ENCODE measurements at places on chromosomes 11 and 22.
A peak's percentile ranks its signal among the peaks of the same experiment; 100 is the strongest.

DNA sequence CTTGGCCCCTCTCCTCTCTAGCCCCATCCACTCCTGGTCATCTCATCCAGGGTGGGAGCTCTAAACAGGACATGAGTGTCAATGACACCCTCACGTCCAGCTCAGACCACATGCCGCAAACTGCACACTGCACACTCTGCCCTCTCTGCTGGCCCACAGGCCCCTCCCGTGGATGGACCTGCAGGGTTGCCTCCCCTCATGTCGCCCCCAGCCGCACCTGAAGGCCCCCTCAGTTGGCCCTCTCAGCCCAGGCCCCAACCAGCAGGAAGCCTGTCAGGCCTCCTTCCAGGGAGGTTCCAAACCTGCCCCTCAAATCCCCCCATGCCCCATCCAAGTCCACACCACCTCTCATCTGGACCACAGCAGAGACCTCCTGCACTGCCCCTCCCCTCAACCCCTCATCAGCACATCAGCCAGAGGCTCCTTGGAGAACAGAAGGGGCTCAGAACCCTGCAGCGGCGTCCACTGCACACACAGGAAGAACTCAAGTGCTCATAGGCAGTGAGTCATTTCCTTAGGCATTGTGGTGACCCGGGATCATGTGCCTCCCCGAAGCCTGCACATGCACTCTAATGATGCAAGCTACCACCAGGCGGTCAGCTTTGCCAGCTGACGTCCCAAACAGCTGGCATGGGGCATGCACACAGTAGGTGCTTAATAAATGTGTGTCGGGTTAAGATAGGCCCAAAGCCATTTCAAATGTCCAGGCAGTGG lies 12.9 kb upstream of the CDKN1C start:
- no peak for DNase-seq

GRCh38 chr11:26109658-26110368 lies 222.1 kb upstream of the ANO3 start:
- no peak for DNase-seq

DNA sequence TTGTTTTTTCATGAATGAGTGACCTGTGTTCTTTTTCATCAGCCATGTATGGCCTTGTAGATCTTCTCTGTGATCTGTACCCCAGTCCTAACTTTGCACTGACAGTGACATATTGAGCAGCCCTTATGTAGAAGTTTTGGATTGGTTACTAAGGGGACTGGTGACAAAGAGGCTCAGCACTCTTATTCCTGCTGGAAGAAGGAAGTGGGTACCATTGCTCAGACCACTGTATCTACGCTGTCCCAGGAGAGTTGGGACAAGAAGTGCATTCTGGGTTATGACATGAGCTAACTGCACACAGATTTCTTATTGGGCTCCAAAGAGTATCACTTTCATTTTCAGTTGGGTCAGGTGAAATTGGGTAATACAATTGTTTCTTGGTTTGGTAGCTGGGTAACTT lies 107.8 kb upstream of the RASSF10 start:
- DNase-seq: no peak

GRCh38 chr11:5550440-5551095 lies 2.2 kb upstream of the OR52H1 start:
- no peak for DNase-seq

- no peak for DNase-seq
Measured at GRCh38 chr22:48704335-48704734, 1123.3 kb downstream of the BRD1 start.

DNA sequence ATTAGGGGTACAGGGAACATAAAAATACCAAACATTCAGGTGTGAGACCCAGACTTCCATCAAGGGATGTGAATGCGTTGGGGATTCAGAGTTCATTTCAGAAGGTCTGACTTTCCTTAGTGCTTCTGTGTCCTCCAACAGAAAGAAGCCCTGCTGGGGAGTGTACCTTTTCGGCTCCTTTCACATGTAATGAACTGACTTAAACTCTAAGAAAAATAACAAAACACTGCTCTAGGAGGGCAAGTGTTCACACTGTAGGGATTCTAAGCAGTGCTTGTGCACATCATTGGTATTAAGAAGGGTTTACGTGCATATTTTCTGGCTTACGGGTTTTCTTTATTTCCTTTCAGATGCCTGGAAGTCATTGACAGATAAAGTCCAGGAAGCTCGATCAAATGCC lies 15.7 kb upstream of the TTC36 start:
- no peak for DNase-seq

- no peak for DNase-seq
Measured at GRCh38 chr11:118581057-118581456, 8.8 kb downstream of the ARCN1 start.

GRCh38 chr11:44963948-44964347 lies 13.3 kb upstream of the TP53I11 start:
- DNase-seq: no peak

DNA sequence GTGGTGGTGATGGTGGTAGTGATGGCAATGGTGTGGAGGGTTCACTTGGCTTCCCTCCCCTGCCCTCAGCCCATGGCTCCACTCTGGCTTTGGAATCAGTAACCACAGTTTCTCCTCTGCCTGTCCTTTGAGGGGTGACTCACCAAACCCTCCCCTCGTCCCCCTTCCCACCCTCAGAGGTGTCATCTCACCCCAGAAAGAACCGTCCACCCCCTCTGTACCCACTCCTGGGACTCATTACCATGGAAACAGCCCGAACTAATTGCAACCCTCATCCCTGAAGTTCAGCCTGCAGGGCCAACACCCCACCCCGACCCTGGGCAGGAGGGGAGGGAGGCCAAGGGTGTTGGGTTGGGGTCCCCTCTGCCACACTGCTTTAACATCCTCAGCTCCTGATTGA lies 26.6 kb downstream of the PHLDB1 start:
- no peak for DNase-seq

DNA sequence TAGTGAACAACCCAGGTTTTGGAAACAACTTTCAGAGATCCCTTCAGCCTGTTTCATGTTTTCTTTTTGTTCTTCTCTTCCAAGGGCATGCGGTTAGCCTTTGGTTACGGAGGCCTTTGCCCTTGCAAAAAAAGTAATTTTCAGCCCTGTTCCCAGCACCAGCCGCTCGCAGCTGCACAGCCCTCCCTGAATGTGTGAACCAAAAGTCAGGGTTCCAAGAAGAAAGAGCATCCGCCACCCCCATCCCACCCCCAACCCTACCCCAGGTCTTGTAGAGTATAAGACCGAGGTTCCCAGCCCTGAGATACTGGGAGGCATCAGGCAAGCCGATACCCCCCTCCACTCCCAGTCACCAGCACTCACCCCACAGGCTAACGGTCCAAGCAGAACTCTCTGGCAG lies 56.4 kb downstream of the IGLL1 start:
- no peak for DNase-seq

DNA sequence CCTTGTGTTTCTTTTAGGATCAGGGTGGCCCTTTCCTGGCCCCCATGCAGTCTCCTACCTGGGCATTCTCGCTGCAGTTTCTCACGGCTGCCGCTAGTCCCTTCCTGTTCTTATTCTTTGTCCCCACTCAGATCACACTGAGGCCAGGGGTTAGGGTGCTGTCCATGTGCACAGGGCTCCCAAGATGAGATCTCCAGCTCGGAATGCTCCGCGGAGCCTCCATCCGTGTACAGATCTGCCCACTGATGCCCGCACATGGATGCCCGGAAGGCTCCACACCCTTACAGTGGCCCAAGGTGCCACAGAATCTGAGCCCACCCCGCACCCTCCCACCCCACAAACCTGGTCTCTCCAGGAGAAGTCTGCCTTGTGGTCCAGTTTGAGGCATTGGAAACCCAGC lies 457.3 kb downstream of the TBC1D22A start:
- no peak for DNase-seq

GRCh38 chr11:76888989-76889388 lies 28.3 kb downstream of the ACER3 start:
- DNase-seq: no peak

- no peak for DNase-seq
Measured at GRCh38 chr22:18042685-18043084, 18.3 kb upstream of the MICAL3 start.

DNA sequence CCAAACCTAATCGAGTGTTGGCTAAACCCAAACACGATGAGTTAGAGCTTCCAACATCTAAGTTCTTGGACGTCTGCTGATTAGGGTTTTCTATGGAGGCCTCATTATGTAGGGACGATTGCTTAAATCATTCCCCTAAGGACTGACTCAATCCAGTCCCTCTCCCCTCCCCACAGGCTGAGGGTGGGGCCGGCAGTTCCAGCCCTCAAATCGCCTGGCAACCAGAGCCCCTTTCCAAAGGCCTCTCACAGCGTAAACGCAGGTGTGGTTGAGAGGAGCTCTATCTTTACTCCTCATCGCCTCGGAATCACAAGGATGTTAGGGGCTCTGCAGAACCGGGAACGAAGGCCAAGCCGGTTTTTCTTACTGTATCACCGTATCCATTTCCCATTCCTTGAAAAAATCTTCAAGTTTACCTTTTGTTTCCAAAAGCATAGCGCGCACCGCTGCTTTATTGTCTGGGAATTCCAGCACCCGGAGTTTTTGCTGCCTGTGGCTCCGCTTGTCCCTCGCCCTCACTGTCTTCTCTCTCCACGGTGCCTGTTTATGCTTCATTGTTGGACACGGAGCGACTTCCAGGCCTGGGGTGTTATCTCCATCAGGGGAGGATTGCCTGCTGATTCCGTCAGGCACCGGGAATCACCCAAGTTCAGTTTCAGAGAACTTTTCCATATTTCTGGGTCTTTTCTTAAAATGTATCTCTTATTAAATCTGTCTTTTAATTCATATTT lies 13.8 kb upstream of the IFITM3 start:
- no peak for DNase-seq

- no peak for DNase-seq
Measured at GRCh38 chr22:43319661-43320486, 23.3 kb downstream of the SCUBE1 start.

- DNase-seq: no peak
Measured at GRCh38 chr11:124667601-124668000, 5.9 kb downstream of the SIAE start.

GRCh38 chr11:34633990-34634693 lies 13.2 kb downstream of the EHF start:
- DNase-seq: peak; percentile 28

- no peak for DNase-seq
Measured at GRCh38 chr22:30183861-30184278, 62.7 kb downstream of the LIF start.

- DNase-seq: no peak
Measured at GRCh38 chr22:27420817-27421361, 380.7 kb downstream of the MN1 start.

- DNase-seq: no peak
Measured at GRCh38 chr22:45254388-45254787, 13.7 kb upstream of the KIAA0930 start.

DNA sequence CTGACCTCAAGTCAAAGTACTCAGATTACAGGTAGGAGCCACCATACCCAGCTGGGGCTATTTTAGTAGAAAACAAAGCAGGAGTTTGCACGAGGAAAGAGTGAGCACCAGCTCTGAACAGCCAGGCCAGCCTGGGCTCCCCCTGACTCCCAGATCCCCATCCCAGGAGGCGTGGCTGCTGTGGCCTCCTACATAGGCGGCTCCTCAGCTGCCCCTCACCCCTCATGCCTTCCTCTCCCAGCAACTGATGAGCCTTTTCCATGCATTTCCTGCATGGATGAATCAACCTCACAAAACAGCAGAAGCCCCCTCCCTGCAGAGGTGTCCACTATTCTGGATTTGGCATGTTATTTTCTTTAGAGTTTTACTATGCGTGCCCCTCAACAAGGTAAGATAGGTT lies 10.5 kb upstream of the FLRT1 start:
- DNase-seq: no peak
